ENCODE measurements at places on chromosomes 2 and 18.

DNA sequence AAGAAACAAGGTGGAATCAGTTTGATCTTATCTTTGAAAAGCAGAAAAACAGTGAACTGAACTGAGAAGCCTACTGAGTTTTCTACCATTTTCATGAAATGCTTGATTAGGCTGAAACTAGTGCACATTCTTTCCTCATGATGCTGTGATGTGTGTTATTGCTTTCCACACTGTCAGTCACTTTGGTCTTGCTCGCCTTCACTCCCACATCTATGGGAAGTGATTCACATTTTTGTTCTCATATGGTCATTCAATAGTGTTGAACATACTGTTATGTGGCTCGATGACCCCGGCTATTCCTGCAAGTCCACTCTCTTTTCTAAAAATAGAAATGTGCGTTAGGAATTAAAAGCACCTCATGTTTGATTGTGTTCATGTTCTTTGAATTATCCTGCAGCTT lies 129.7 kb downstream of the TGIF1 start:
- DNase-seq = no peak

DNA sequence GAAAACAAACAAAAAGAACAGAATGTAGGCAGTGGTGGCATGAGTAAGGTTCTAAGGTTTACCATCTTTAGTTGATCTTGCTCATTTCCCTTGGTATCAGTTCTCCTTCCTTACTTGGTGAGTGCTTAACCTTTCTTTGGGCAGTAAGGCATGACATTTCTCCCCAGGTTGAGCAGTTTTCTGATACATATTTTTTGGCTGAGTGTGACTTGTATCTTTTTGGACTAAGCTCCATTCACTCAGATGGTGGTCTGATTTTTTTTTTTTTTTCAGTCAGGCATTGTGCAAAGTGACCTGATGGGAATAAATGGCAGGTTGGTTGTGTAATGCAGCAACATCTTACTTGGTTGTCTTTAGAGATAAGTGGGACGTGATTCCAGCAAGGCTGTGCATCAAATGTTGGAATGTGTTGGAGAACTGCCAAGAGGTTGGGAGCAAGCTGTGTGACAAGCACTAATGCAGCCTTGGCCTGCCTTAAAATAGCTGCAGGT lies 15.1 kb downstream of the SPTBN1 start:
- DNase-seq = no peak

DNA sequence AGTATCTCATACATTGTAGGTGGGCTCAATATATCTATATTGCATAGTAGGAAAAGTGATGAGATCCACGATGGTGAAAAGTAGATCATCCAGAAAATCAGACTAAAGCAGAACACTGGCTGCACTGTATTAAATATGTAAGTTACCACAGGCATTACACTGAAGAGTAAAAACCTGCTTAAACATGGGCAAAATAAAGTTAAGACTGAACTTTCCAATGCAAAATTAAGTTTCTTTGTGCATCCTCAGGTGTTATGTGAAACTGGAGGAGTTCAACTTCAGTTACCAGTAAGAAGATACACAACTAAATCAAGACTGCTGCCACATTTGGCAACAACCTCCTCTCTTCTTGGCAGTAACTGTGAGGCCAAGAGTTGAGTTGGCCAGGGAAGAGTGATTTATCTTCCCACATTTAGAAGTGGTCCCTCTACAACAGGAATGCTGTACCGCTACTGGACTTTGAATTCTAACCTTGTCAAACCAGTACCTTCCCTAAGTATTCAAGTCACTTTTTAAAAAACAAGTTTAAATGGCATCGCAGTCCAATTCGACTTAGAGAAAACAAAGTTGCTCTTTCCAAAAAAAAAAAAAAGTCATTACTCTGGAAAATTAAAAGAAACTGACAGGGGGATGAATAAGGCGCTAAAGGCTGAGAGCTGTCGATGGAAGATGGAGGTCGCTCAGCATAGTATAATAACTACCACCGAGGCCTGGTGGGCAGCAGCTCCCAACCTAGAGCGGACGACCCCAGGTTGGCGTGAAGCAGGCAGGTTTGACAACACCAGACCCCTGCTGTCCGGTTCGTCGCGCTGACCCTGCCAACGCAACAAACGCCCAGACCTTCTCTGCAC lies 1.1 kb downstream of the MAP4K3 start:
- no peak for DNase-seq

- no peak for DNase-seq
Measured at GRCh38 chr2:218679119-218679518, 7.2 kb downstream of the STK36 start.

DNA sequence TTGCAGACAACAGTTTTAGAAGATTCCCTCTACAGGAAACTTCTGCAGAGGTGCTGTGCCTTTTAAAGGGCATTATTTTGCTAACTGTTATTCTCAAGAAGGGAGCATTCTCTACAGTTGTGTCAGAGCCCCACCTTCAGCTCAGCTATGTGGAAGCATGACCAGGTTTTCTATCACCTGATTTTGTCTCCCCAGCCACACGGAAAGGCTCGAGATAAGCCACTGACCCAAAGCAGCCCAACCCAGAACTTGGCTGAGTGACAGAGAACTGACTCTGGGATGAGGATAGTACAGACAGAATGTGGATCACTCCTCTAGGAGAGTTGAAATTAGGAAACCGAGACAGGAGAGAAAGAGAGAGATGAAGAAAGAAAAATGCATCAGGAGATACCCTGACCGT lies 10.7 kb downstream of the COL4A4 start:
- DNase-seq = no peak

- DNase-seq = no peak
Measured at GRCh38 chr2:235041221-235041917, 89.6 kb downstream of the SH3BP4 start.

- no peak for DNase-seq
Measured at GRCh38 chr2:61151436-61151835, 10.6 kb upstream of the C2orf74 start.

DNA sequence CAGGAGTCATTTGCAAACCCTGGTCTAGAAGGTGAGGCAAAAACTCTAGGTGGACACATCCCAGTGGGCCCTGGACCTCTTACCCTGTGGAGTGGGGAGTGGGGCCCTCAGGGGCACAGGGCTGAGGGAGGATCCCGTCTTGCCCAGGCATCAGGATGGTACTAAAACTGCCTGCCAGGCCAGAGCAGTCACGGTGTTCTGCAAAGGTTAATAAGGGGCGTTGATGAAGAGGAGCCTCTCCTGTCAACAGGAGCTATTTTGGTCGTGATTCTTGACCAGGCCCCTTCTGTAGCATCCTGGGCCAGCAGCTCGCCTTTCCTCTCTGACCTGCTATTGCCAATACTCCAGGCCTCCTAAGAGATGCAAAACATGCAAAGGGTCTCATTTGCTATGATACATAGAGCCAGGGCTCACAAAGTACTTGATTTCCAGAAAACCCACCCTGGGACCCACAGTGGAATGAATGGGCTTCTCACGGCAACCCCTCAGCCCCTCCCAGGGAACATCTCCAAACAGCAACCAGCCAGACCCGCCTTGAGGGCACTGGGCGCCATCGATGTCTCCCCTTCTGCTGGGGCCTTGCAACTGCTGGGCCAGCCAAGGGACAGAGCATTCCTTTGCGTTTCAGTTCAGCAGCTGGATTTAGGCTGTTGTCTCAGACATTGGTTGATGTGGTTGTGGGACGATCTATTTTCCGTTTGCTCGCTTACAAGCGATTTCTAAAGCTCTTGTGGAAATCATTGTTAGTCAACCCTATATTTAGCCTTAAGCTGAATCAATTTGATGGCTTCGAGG lies 111.1 kb downstream of the PDCL3 start:
- no peak for DNase-seq

DNA sequence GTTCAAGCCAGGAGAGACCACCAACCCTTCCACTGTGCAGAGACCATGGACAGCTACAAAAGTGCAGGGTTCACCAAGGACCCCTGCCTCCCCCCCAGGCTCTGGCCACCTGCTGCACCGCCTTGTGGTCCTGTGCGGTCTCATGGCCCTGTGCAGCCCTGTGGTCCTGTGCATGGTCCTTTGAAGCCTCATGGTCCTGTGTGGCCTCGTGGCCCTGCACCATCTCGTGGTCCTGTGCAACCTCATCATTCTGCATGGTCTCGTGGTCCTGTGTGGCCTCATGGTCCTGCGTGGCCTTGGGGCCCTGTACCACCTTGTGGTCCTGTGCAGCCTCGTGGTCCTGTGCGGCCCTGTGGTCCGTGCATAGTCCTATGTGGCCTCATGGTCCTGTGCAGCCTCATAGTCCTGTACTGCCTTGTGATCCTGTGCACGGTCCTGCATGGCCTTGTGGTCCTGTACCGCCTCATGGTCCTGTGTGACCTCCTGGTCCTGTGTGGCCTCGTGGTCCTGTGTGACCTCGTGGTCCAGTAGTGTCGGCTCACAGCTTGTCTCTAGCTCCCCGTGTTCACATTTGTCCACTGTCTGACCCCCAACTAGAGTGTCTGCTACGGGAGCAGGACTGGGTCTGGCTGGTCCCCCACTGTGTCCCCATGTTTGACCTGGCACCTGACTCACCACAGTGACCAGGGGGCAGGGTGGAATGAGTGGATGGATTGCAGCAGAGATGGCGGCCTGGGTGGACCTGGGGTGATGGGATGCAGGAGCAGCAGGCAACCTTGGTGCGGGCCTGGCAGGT lies 20.0 kb upstream of the OTOS start:
- DNase-seq = no peak

GRCh38 chr18:8747440-8747937 lies 42.1 kb downstream of the MTCL1 start:
- DNase-seq = no peak

GRCh38 chr18:21629089-21629832 lies 17.1 kb downstream of the SNRPD1 start:
- no peak for DNase-seq

GRCh38 chr18:5596585-5596984 lies 52.8 kb upstream of the EPB41L3 start:
- DNase-seq = no peak

DNA sequence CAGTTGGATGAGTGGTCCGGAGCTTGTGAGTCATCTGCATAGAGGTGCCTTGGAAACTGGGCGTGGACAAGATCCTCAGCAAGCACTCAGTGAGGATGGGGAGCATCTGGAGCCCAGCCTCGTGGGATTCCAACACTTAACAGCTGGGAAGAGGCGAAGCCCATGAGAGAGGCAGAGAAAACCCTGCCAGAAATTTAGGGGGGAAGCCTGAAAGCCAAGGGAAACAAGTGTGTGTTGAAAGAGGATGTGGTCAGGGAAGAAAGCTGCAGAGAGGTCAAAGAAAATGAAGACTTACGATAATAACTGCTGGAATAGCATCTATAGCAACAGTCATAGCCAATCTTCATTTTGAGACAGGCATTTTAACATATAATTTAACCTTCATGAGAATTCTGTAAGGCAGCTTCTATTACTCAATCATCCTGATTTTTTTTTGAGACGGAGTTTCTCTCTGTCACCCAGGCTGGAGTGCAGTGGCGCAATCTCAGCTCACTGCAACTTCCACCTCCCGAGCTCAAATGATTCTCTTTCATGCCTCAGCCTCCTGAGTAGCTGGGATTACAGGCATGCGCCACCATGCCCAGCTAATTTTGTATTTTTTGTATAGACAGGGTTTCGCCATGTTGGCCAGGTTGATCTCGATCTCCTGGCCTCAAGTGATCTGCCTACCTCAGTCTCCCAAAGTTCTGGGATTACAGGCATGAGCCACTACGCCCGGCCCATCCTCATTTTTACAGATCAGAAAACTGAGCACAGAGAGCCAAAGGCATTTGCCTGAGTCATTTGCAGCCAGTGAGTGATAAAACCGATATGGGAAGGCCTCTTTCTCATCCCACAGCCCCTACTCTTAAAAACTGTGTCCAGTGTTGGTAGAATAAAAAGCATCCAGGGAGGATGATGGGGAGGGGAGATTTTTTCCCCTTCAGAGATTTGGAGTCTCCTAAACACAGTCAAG lies 214.4 kb upstream of the EPAS1 start:
- DNase-seq = no peak

- no peak for DNase-seq
Measured at GRCh38 chr2:212416086-212416485, 122.5 kb downstream of the ERBB4 start.

DNA sequence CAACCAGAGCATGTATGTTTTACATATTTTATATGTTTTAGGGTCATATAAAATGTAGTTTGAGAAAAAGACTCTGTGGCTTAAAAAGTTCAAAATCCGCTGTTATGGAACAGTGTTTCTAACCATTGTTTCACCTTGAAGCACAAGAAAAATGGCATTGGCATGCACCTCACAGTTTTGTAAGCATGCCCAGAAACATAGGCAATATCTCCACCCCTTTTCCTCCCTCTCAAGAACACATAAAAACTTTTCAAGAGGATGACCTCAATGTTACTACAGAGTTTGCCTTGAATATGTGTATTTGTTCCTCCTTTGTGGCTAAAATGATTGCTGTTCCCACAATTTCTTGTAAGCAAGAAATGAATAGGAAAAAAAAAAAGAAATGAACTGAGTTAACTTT lies 29.3 kb upstream of the SLC40A1 start:
- no peak for DNase-seq

GRCh38 chr2:122868646-122869275 lies 1113.3 kb downstream of the TSN start:
- no peak for DNase-seq

DNA sequence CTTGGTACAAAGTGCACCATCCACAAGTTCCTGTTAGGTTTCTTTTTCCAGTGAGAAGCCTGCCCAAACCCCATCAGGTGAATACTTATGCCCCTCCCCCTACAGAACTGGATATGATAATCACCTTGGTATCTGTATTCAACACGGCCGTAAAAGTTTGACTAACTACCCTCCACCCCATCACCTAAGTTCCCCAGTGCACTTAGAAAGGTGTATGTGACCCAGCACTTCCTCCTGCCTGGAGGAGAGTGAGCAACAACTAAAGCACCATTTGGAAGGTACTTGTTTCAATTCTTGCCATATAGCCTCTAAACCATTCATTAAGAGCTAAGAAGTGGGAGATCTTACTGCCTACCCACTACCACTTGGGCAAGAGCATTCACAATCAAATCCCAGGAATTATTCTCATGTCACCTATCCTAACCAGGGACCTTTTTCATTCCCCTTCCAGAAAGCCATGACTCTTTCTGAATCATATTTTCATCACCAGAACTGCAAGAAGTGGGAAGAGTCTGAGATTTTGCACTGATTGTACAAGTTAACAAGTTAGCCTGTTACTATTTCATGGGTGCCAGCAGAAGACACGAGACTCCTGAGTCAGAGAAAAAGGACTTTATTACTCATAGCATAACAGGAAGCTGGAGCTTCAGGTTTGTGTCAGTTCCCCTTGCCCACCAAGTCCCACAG lies 53.5 kb upstream of the NDUFV2 start:
- DNase-seq = no peak

- no peak for DNase-seq
Measured at GRCh38 chr2:4693266-4693665, 989.9 kb downstream of the DCDC2C start.

DNA sequence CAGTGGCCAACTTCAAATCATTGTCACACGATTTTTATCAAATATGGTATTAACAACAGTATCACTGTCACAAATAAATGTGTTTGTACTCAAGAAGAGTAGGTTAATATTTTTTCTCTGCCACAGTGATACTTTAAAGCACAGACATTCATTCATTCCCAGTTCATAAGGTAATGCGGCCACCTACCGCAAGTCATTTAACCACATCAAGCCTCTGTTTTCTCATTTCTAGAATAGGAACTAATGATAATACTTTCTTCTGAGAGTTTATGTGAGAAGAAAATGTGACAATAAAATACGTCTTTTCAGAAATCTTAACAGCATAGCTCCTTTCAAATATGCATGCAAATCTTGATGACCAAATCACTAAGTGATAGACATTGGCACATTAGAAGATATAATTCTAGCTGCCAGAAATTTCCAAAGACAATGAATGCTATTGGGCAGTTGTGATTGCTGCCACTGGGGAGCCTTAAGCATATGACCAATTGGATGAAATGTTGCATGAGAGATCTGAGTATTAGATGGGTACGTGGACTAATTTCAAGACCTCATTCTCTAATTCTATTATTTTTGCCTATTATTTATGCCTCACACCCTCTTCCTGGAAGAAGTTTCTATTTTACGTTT lies 430.9 kb downstream of the PID1 start:
- no peak for DNase-seq

All from NCI-H774 (cell line).